CD4-positive, CD25-positive, alpha-beta regulatory T cell (primary cell): ENCODE measurements at places on chromosomes 3 and 15. TPM values are rescaled to one million over a fixed set of nuclear protein-coding genes. Genes with fewer than 3 reads are reported as not detected.

GRCh38 chr15:34185666-34186065, 24.2 kb downstream of the KATNBL1 start:
- H3K36me3 ChIP-seq: no peaks in the 10 kb centered on the region
- DNase-seq: no peak
- no peak overlapping the region for H3K27ac ChIP-seq
- H3K27me3 ChIP-seq: no peaks in the 10 kb centered on the region
- H3K4me3 ChIP-seq: no peak overlapping the region
- H3K4me1 ChIP-seq: no peaks in the 10 kb centered on the region

DNA sequence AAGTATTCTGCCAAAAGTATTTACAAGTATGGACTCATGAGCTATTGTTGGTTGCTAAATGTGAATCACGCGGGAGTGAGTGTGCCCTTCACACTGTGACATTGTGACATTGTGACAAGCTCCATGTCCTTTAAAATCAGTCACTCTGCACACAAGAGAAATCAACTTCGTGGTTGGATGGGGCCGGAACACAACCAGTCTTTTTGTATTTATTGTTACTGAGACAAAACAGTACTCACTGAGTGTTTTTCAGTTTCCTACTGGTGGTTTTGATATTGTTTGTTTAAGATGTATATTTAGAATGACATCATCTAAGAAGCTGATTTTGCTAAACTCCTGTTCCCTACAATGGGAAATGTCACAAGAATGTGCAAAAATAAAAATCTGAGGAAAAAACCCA, 30.3 kb downstream of the SYNM start:
- H3K36me3 ChIP-seq: no peaks in the 10 kb centered on the region
- no peak overlapping the region for H3K27ac ChIP-seq
- H3K4me3 ChIP-seq: no peak overlapping the region
- H3K4me1 ChIP-seq: no peaks in the 10 kb centered on the region
- H3K27me3 ChIP-seq: no peaks in the 10 kb centered on the region

Gene MYL3
- total RNA-seq: not detected

Gene MRAS
- not detected for total RNA-seq

DNA sequence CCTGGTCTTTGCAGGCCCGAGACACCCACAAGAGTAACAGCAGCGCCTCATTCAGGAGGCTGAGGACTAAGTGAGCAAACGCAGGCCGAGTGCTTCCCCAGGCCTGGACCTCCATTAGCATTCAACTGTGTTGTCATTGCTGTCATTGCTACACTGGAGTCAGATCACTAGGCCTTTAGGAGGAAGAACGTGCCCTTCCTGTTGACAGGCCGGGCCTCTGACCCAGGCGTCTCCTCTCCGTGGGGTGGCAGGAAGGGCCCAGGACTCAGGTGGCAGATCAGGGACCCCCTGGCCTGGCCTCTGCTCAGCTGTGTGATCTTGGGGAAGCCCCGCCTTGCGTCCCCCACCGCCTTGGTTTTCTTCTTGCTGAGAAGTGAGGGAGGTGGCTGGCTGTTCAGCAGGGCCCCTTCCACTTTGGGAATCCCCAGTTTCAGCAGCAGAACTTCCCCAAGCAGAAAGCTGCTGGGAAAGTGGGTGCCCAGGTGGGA, 19.1 kb downstream of the ZDHHC19 start:
- peak overlapping the region; percentile 26 for H3K4me3 ChIP-seq
- peak overlapping the region; percentile 93 for H3K27ac ChIP-seq
- no peaks in the 10 kb centered on the region for H3K36me3 ChIP-seq
- H3K4me1 ChIP-seq: peaks cover 50% of the 10 kb centered on the region
- peak; percentile 82 for DNase-seq
- H3K27me3 ChIP-seq: no peaks in the 10 kb centered on the region

GRCh38 chr3:170355738-170356595, 1.5 kb upstream of the SKIL start:
- no peaks in the 10 kb centered on the region for H3K27me3 ChIP-seq
- H3K36me3 ChIP-seq: no peaks in the 10 kb centered on the region
- H3K4me3 ChIP-seq: peak overlapping the region; percentile 66
- no peak for DNase-seq
- H3K27ac ChIP-seq: peak overlapping the region; percentile 39

DNA sequence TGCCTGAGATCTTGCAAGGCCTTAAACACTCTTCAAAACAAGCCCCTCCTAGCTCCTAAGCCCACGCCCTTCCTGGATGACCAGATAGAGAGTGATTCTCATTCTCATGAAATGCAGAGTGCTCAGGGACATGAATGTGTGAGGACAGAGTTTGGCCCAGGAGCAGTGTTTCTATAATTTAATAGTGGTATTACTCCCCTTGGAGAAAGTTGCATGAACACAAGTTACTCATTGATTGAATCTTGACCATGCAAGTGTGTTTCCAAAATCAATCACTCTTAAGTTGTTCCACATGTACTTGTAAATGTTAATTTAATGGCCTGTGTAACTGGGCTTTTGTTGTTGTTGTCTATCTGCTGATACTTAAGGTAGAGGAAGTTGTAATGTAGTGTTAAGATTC, 181.6 kb downstream of the ADAMTSL3 start:
- no peak for DNase-seq
- no peaks in the 10 kb centered on the region for H3K27me3 ChIP-seq
- H3K4me1 ChIP-seq: no peaks in the 10 kb centered on the region
- no peaks in the 10 kb centered on the region for H3K36me3 ChIP-seq
- H3K27ac ChIP-seq: no peak overlapping the region

Gene VPS8
- 73.8 TPM for total RNA-seq

GRCh38 chr3:190443257-190443656, 6.4 kb downstream of the TMEM207 start:
- H3K27ac ChIP-seq: no peak overlapping the region
- no peak for DNase-seq
- peaks cover 8% of the 10 kb centered on the region for H3K4me1 ChIP-seq
- H3K36me3 ChIP-seq: no peaks in the 10 kb centered on the region
- no peaks in the 10 kb centered on the region for H3K27me3 ChIP-seq
- no peak overlapping the region for H3K4me3 ChIP-seq

DNA sequence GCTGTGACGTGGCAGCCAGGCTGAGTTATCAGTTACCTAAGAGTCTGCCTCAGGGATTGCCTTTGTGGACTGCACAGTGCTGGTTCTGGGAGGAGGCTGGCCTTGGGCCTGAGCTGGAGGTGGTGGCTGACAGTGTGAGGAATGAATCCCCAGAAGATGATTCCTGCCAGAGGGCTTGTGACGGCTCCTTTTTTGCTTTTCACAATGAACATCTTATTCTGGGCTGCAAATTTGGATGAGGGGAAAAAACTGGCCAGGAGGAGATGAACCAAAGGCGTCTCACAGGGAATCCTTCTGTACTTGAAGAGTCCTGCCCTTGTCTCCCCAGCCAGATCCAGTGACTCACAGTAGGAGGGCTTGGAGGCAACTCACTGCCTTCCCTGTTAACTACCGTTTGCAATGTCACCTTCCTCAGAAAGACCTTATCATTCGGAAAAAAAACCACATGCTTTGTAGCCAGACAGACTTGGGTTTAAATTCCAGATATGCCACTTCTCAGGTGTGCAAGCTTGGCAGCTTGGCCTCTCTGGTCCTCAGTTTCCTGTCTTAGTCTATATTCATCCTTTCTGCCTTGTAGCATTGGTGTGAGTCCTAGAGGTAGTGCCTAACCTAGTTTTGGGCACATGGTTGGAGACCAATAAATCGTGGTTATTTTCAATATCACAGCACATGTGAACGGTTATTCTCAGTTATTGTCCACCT, 19.1 kb downstream of the ST6GAL1 start:
- H3K4me3 ChIP-seq: no peak overlapping the region
- H3K4me1 ChIP-seq: peaks cover 25% of the 10 kb centered on the region
- DNase-seq: no peak
- no peak overlapping the region for H3K27ac ChIP-seq
- peaks cover 44% of the 10 kb centered on the region for H3K36me3 ChIP-seq

DNA sequence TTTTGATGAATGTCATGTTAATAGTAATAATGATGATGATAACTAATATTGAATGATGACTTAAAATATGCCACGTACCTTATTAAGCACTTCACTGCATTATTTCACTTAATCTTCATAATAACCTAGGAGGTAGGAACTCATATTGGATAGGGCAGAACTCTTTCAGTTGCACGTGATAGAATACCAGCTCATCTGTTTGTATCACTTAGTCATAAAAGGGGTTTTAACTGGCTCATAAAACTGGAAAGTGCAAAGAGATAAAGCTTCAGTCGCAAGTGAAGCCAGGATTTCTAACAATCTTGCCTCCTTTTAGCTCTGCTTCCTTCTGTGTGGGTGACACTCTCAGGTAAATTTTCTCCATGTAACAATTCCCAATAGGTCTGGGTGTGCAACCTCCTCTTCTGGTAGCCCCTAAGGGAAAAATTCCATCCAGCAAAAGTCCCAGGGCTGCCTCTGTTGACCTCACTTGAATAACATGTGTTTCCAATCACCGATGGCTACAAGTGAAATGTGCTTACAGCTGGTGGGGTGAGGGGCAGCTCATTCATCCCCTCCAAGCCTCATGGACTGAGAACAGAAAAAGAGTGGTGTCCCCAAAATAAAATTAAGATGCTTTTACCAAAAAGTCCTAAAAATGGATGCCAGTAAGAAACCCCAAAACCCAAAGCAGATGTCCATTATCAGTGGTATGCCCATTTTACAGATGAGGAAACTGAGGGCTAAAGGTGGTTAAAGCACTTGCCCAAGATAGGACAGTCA, 9.3 kb downstream of the GXYLT2 start:
- H3K4me3 ChIP-seq: no peak overlapping the region
- no peaks in the 10 kb centered on the region for H3K36me3 ChIP-seq
- H3K27me3 ChIP-seq: peaks cover 14% of the 10 kb centered on the region
- H3K4me1 ChIP-seq: no peaks in the 10 kb centered on the region

DNA sequence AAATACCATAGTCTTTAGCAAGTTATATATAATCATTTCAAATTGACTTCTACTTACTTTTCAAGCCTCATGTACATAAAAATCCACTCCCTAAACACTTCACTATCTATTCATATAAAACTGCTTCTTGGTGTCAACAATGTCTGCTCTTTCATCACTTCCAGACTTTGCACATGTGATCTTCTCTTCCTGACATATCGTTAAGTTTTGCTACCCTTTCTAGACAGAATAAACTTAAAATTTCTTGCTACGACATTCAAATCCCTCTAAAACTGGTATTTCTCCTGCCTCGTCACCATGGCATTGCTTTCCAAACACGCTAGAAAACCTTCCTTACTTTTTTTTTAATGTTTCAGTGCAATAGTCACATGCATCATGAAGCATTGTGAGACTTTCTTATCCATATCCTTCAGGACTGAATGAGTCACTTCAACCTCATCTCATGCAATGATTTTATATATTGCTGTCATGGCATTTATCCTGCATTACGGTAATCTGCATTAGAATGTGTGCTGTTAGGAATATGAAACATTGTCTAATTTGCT, 122.8 kb downstream of the GMNC start:
- H3K4me3 ChIP-seq: no peak overlapping the region
- DNase-seq: no peak
- H3K4me1 ChIP-seq: no peaks in the 10 kb centered on the region
- peaks cover 1% of the 10 kb centered on the region for H3K27me3 ChIP-seq
- no peaks in the 10 kb centered on the region for H3K36me3 ChIP-seq

GRCh38 chr3:149512073-149512782, 37.7 kb downstream of the TM4SF4 start:
- DNase-seq: peak; percentile 27
- H3K27ac ChIP-seq: no peak overlapping the region
- peaks cover 4% of the 10 kb centered on the region for H3K4me1 ChIP-seq
- H3K36me3 ChIP-seq: no peaks in the 10 kb centered on the region

DNA sequence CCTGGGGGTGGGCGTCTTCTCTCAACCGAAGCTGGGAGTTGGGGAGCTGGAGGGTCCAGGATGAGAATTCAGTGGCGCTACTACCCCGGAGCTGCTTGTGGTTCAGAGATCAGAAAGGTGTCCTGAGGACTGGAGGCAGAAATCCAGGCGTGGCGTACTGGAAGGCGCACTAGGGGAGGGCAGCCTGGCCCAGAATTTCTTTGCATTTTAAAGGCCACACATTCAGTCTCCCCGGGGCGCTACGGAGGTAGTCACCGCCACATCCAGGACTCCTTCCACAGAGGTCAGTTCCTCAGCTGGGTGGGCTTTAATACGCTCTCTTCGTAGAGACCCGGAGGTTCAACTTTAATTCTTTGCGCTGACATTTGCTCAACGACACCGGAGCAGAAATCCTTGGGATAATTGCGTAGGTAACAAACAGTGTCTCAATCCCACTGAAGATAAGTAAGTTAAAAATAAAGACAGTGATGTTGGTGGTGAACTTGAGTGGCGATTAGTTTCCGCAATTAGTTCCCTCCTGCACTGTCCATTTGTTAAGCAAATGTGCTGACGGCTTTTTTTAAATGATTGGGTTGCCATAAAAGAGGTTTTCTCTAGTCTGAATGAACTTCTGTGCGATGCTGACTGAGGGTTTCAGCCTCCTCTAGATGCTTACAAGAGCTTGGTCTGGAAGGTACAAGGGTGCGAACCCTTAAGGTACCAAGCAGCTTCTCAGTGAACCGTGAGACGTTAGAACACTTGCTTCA, 535 bp downstream of the MCTP2 start:
- no peaks in the 10 kb centered on the region for H3K27me3 ChIP-seq
- peaks cover 22% of the 10 kb centered on the region for H3K4me1 ChIP-seq
- H3K36me3 ChIP-seq: no peaks in the 10 kb centered on the region
- peak overlapping the region; percentile 29 for H3K4me3 ChIP-seq
- DNase-seq: no peak

Gene HOMER2
- 3.4 TPM for total RNA-seq

DNA sequence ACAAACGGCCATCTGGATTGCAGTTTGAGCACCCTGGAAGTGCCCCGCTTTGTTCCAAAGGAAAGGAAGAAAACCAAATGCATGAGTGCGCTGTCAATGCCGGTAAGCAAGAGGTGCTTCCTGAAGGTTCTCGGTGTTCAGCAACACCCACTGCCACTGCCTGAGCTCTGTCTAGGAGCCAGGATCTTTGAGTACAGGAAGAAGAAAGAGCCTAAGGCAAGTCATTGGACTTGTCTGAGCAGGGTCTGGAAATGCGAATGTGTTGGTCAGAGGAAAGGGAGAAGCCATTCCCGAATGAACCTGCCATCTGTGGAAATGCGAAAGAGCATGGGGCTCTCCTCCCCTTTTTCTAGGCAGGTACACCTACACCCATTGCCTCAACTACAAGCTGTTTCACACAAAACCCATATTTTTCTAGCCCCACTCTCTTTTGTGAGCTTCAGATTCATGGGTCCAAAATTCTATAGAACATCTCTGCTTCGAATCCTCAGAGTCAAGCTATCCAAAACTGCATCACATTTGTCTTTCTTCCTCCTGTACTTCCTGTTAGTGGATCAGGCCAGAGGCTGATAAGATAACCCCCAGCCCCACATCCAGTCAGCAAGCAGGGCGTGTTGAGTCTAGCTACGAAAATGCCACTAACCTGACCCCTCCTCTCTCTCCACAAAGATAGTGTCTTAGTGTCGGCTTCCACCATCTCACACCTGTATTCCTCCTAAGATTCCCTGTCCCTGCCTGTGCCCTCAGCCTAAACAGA, 55.6 kb upstream of the C15orf61 start:
- H3K4me1 ChIP-seq: no peaks in the 10 kb centered on the region
- no peaks in the 10 kb centered on the region for H3K27me3 ChIP-seq
- no peaks in the 10 kb centered on the region for H3K36me3 ChIP-seq
- H3K4me3 ChIP-seq: no peak overlapping the region
- no peak overlapping the region for H3K27ac ChIP-seq
- DNase-seq: no peak

Gene AGBL1
- total RNA-seq: not detected

- H3K36me3 ChIP-seq: no peaks in the 10 kb centered on the region
- no peak overlapping the region for H3K4me3 ChIP-seq
- H3K27ac ChIP-seq: no peak overlapping the region
- H3K4me1 ChIP-seq: no peaks in the 10 kb centered on the region
- peaks cover 2% of the 10 kb centered on the region for H3K27me3 ChIP-seq
These were observed 63.2 kb downstream of the ASB7 start for GRCh38 chr15:100665570-100665969.
